ENCODE measurements at places on chromosomes 2 and 18.

GRCh38 chr18:59481436-59481835 lies 122.4 kb upstream of the LMAN1 start:
- DNase-seq, result no peak

DNA sequence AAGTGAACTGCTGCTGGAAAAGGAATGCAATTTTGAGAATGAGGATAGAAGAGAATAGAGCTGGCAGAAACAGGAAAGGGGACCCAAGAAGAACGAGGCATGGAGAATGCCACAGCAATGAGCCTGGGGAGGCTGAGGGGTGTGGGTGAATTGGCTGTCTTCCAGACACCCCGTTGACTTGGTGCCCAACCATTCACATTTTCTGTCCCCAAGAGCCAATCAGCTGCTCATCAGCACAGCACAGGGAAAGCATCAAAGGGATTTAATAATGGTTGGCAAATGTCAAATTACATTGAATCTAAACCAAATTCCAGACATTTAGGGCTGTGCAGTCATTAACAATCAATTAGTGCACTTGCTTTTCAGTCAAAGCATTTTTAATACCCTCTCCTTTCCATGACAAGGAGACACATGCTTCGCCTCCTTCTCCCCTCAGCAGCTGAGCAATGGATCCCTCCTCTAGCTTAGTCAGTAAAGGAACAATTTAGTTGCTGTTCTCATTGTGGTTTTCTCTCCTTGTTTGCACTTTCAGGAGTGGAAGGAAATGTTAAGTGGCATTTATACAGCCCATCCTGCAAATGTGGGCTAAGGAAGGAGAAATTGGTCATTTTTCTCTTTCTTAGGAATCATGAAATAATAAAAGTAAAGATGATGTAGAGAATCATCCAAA lies 98.8 kb downstream of the KLF7 start:
- DNase-seq, result no peak

DNA sequence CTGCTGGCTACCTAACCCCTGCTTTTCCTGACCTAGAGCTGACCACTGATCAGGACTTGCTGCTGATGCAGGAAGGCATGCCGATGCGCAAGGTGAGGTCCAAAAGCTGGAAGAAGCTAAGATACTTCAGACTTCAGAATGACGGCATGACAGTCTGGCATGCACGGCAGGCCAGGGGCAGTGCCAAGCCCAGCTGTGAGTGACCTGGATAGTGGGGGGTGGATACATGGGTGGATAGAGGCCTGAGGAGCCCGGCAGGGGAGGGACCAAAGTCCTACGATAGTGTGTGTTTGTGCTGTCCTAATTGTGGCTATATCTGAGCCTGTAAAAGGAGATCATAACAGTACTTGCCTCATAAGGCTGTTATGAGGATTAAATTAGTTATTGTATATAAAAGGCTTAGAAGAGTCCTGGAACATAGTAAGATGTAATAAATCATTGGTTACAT lies 8.2 kb downstream of the PLCD4 start:
- no peak for DNase-seq

- DNase-seq, result no peak
Observed at GRCh38 chr2:43227830-43228281, 1.4 kb upstream of the ZFP36L2 start.

DNA sequence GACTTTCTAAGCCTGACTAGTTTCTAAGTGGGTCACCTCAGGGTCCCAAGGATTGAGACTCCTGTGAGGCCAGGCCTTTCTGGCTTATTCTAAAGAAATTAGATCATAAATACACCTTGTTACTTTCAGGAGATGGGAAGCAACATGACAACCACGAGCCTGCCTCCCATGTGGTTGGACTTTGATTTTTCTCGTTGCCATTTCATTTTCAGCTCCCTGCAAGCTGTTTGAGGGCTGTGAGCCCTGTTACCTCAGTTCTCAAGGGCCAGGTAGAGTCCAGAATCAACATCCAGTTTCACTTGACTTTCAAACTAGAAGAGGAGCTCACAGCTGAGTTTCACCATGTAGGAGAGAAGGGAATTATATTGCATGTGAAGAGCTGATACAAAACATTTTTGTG lies 159.8 kb upstream of the BCL2L11 start:
- DNase-seq, result no peak

Data from stimulated activated CD4-positive, alpha-beta T cell treated with anti-CD3 and anti-CD28 coated beads, Interleukin-1b, Interleukin-23, amount 100 ng/mL, for 1 hour (primary cell).